AG08395 (cell line): ENCODE measurements at places on chromosomes 5 and 9.

- DNase-seq, result no peak
Measured at GRCh38 chr9:124084087-124084486, 72.5 kb downstream of the LHX2 start.

- no peak for DNase-seq
Measured at GRCh38 chr5:91224456-91224855, 158.7 kb downstream of the ARRDC3 start.

GRCh38 chr9:37218800-37219425 lies 98.5 kb downstream of the ZCCHC7 start:
- no peak for DNase-seq

GRCh38 chr5:176772271-176773210 lies 37.8 kb upstream of the UNC5A start:
- DNase-seq, result no peak

DNA sequence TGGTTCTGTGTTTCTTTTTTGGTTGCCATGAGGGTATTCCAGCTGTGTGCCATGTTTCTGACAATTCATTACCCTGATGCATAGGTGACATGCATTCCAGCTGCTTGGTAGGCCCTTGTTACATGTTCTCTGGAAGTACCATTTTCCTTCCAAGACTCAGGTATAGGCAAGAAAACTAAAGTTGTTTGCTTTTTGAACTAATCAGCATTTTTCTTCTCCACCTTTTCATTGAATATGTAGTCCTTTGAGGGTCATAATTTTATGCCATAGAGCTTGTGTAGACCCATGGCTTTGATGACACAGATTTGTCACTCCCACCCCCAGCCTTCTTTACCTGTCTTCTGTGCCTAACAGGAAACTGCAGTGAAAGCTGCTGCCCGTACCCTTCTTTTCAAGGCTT lies 339.2 kb downstream of the MED10 start:
- DNase-seq, result no peak

- DNase-seq, result no peak
Measured at GRCh38 chr9:101618698-101619097, 23.9 kb upstream of the PPP3R2 start.

DNA sequence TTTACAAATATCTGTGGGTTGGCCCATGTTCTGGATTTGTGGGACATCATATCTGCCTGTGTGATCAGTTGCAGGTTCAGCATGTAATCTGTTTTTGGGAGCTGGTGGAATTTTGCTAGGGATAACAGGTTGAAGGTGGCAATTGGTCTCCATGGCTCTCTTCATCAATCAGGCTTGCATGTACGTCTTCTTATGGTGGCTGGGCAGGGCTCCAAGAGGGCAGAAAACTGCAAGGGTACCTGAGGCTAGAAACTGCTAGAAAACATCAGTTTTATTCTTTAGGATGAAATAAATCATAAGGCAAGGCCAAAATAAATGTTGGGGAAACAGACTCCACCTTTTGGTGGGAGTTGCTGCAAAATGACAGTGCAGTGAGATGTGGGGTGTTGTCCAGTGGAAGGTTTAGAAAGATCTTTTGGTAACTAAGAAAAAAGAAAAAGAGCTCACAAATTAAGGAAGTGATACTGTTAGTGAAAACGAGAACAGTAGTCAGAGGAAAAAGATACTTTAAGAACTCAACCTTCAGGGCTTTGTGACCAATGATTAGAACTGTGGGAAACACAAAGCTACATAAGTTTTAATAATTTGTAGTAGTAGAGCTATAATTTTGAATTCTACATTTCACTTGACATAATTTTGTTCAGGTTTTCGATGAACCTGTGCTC lies 300.7 kb upstream of the IZUMO3 start:
- DNase-seq, result no peak

DNA sequence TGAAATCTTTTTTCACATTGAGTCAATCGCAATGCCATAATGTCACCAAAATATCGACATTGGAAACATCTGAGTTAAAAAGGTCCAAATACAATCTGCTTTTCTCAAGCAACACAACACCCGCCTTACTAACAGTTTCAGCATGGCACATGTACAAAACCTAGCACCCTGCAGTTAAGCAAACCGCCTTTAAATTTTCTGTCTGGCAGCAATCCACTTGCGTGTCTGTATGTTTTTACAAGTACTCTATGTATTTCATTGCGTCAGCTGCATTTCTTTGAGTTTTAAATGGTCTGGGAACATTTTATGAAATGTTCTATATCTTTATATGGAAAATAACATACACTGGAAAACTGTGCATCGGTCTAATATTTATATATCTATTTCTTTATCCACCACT lies 134.6 kb downstream of the DENND1A start:
- DNase-seq, result no peak

DNA sequence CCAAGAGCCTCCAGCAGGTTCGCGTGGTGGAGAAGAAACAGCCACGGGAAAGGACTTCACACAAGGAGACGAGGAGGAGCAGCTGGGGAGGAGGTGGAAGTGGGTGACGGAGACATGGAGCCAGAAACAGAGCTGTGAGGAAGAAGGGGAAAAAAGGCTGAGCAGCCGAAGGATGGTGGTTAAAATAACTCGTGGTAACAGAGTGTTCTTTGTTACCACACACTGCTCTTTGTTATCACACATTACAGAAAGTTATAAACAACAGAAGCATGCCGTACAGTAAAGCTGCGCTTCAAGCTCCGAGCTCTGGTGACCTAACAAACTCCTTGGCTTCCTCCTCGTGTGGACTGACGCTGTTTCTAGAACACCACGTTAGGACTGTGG lies 215.4 kb downstream of the GLIS3 start:
- DNase-seq, result no peak

GRCh38 chr5:112418659-112419163 lies 366 bp downstream of the EPB41L4A start:
- DNase-seq, result no peak
